ENCODE measurements at places on chromosomes 13 and 19.

GRCh38 chr13:51520524-51520923 lies 63.7 kb upstream of the WDFY2 start:
- no peak for DNase-seq

DNA sequence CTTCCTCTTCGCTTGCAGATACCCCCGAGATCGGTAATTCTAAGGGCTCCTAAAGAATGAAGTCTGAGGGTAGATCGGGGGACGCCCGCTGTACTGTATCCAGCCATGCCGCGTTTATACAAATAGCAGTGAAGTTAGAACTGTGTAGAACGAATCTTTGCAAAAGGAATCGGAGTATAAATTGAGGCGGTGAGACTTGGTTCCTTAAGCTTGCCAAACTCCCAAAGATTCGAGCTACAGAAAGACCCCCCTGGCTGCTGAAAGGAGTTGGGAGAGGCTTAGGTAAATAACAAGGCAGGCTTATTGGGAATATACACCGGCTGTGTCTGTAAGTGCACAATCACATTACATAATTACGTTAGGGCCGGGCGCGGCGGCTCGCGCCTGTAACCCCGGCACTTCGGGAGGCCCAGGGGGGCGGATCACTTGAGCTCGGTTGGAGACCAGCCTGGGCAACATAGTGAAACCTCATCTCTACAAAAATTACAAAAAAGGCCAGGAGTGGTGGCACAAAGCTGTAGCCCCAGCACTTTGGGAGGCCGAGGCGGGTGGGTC lies 12.2 kb downstream of the TMEM160 start:
- DNase-seq = no peak

DNA sequence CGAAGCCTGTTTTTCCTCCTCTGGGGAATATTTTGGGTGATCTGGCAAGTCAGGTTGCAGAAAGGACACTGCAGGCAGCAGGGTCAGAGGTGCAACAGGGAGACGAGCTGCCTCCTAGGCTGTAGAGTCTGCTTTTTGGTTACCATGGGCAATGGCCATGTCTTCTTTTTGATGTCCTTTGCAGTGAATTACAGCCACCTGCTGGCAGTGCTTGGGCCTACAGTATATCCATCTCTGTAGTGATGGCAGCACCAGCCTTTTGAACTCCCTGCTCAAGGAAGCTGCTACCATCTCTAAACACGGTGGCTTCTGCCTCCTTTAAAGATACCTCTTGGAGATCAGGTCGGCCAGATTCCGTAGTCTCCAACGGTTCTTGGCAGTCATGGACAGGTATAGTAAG lies 73.9 kb downstream of the WTIP start:
- DNase-seq = no peak

DNA sequence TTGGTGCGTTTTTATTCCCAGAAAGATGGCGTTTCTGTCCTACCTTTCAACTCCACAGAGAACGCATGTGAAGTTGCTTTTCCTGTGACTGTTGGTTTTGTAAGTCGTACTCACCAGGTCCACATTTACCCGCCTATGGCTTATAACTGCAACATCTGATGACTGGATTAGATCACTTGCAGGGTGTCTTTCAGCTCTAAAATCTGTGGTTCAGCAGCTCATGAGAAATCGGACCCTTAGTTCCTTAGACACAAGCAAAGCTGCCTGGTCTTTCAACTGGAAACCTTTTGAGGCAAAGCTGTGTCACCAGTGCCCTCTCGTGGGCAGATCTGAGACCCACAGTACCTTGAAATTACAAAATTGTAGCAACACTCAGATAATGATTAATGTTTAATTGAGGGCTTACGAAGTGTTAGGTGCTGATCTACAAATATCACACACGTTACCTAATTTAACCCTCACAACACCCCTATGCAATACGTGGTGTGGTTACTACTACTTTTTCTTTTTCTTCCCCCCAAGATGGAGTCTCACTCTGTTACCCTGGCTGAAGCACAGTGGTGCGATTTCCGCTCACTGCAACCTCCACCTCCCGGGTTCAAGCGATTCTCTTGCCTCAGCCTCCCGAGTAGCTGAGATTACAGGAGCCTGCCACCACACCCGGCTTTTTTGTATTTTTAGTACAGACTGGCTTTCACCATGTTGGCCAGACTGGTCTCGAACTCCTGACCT lies 65.4 kb downstream of the RUBCNL start:
- DNase-seq = no peak

DNA sequence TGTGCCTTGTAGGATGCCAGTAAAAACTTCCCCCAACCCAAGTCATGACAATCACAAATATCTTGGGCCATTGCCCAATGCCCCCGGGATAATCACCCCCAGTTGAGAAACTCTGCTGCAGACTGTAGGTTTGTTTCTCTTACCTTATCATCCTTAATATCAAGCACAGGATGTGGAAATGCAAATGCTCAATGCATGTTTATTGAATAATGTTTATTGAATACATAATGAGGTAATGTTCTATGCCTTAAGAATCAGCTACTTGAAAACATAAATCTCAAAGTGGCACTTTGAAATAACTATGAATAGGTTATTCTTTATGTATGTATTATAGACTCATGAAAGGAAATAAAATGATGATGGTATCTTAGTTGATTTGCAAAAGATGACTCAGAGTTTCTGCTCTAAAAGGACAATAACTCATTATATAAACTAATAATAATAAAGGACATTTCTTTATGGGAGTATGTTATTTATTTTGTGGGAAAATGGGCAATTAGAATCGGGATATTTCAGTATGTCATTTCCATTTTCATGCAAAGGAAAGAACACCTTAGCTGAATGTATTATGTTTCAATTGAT lies 414.2 kb downstream of the EFNB2 start:
- DNase-seq = no peak

GRCh38 chr13:97310809-97311436 lies 88.8 kb downstream of the MBNL2 start:
- DNase-seq = no peak

GRCh38 chr13:79237981-79238380 lies 168.1 kb downstream of the RBM26 start:
- no peak for DNase-seq

GRCh38 chr13:101972191-101972590 lies 429.7 kb downstream of the FGF14 start:
- DNase-seq = no peak

DNA sequence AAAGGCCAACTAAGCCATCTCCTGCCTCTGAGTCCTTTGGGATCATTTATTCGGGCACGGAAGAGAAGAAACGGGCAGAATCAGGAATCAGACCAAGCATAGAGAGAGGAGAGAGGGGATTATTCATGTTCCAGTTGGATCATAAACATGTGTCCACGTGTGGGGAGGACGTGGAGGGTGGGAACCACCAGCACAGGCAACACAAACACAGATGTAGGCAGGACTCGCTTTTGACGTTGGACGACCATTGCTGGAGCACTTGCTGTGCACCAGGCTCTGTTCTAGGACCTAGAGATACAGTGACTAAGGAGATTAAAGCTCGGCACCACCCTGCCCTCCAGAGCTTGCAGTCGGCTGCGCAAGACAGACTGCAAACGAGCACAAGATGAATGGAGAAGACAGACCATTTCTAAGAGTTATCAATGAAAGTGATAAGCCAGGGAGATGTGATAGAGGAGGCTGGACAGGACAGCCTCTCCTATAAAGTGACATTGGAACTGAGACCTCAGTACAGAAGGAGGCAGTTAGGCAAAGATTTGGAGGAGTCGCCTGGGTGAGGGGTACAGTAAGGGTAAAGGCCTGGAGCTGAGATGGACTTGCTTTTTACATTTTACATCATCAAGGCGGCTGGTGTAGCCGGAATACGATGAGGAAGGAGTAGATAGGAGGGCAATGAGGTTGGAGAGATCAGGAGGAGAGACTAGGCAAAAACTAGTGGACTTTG lies 716 bp downstream of the SH2D3A start:
- DNase-seq = no peak

DNA sequence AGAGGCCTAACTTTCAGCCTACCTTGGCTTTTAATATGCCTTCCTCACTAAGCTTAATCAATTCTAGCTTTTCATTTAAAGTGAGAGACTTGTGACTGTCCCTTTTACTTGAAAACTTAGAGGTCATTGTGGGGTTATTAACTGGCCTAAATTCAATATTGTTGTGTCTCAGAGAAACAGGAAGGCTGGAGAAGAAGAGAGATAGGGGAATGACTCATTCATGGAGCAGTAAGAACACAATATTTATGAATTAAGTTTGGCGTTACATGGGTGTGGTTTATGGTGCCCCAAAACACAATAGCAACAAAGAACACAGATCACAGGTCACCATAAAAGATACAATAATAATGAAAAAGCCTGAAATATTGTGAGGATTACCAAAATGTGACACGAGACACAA lies 612.1 kb downstream of the TBC1D4 start:
- no peak for DNase-seq

- DNase-seq = no peak
Observed at GRCh38 chr13:22061371-22061805, 390.5 kb downstream of the FGF9 start.

GRCh38 chr13:66926200-66926850 lies 303.8 kb downstream of the PCDH9 start:
- no peak for DNase-seq

DNA sequence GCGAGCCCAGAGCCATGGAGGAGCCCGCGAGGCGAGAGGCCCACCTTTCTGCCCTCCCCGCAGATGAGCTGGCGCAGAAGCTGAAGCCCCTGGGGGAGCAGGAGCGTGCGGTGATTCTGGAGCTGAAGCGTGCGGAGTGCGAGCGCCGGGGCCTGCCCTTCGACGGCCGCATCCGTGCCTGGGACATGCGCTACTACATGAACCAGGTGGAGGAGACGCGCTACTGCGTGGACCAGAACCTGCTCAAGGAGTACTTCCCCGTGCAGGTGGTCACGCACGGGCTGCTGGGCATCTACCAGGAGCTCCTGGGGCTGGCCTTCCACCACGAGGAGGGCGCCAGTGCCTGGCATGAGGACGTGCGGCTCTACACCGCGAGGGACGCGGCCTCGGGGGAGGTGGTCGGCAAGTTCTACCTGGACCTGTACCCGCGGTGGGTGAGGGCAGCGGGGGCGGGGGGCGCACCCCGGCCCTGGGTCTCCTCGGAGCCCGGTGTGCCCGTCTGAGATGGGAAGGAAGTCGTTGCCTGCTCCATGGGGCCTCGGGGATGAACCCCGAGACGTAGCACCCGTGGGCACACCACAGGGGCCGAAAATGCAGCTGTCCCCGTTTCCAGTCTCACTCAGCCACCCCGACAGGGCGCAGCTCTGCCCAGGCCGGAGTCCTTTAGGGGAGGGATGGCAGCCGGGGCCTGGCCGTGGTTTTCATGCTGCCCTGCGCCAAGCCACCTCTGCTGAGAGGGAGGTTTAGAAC lies 12.1 kb upstream of the ZNF554 start:
- DNase-seq = no peak

DNA sequence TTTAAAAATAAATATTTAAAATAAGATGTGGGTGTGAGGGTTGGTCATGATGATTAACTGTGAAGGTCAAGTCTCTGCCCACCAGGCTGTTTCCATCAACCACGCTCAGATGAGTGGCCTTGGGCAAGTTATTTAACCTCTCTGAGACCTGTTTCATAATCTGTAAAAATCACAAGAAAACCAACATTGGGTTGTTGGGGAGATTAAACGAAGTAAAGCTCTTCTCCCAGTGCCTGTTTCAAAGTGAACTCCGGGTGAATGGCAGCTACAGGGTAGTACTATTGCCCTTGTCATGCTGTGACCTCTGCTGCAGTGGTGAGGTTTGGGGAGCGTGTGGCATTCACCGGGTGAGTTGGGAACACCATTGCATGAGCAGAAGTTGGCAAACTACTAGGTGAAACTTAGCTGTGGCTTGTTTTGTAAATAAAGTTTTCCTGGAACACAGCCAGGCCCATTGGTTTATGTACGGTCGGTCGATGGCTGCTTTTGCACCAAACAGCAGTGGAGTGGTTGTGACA lies 153.2 kb downstream of the USP12 start:
- no peak for DNase-seq

- DNase-seq = no peak
Observed at GRCh38 chr19:56071151-56071550, 49.9 kb downstream of the ZNF787 start.

DNA sequence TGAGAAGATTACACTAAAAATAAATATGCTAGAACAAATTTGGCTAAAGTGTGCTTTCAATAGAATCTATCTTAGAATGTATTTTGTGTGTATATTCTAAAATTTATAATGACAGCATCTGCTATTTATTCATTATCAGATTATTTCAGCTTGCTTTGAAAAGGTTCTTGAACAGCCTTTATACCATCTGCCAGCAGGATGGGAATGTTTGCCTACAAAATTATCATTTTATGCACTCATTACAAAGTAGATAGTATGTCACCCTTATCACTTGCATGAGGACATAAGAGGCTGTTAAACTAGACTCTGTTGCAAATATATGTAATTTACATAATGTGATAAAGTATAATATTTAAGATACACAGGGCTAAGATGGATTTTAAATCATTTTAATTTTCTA lies 1286.9 kb upstream of the PCDH20 start:
- no peak for DNase-seq

DNA sequence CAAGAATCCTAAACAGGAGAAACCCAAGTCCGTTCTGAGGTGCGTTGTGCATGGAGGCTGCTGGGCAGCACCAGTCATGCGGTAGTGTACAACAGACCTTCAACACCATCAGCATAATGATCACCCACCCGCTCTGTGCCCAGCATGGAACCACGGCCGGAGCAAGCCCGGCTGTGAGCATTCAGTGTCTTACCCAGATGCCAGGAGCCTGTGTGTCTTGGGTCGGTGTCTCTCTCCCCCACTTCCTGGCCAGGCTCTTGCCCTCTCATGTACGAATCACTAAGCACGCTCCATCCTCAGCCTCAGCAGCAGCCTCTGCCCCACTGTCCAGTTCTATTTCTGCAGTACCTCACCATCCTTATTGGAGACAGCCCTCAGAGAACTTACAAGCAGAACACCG lies 231.6 kb upstream of the IRS2 start:
- DNase-seq = no peak

- DNase-seq = no peak
Observed at GRCh38 chr13:43872181-43872580, 7.4 kb downstream of the CCDC122 start.

DNA sequence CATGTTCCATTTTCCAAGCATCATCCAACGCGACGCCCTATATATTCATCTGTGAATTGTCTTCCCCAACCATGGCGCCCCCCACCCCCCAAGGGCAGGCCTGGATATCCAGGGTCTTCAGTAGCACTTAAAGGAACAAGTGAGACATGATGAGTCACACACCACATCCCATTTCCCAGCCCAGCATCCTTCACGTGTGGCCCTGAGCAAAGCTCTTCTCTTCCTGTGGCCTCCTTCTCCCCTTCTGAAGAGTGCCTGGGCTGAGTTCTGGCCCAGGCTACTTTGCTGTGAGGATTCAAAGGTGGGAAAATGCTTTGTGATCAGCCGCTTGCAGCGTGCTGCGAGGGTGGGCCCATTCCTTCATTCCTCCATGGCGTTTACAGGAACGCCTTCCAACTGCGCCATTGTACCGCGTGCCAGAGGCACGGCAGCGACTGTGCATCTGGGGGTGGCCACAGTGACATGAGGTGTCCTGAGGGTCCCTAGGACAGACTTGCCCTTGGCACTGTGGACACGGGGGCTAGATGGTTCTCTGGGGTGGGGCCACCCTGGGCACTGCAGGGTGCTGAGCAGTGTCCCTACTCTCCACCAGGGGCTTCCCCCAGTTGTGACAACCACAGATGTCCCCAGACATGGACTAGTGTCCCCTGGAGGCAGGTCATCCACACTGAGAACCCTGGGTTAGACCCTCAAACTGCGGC lies 11.7 kb downstream of the PLIN4 start:
- no peak for DNase-seq

Measured in sigmoid colon (tissue), 7 donors.